A549 treated with CORT108297 at 1 μM for 4 hours (cell line): ENCODE measurements at places on chromosomes 1 and 21. TPM values are rescaled to one million over a fixed set of nuclear protein-coding genes. Genes with fewer than 3 reads are reported as not detected.

VASH2 gene
- 2.8 to 4.0 TPM (median 3.7 TPM) in 5 replicates for total RNA-seq

ZNF648 gene
- not detected in 5 replicates for total RNA-seq

APCS gene
- not detected in 5 replicates for total RNA-seq

NECTIN4 gene
- total RNA-seq: 1.6 to 1.9 TPM (median 1.8 TPM) in 5 replicates

CD1D gene
- total RNA-seq: 0.06 to 0.10 TPM in 2 of 5 replicates, not detected in the others

LCE1C gene
- not detected in 5 replicates for total RNA-seq

PLD5 gene
- 1.0 to 1.5 TPM (median 1.2 TPM) in 5 replicates for total RNA-seq

MARCKSL1 gene
- total RNA-seq: 57.0 to 77.4 TPM (median 72.1 TPM) in 5 replicates

DDX59 gene
- total RNA-seq: 11.8 to 18.7 TPM (median 14.2 TPM) in 5 replicates
